Activated naive CD8-positive, alpha-beta T cell treated with anti-CD3 and anti-CD28 coated beads, Interleukin-2, amount 50 U/mL, for 24 hours (primary cell): ENCODE measurements at places on chromosomes 6 and 20.

GRCh38 chr6:167079853-167080297, 43.0 kb upstream of the CCR6 start:
- H3K4me1 ChIP-seq: peaks cover 30% of the 10 kb centered on the region
- peak overlapping the region; percentile 70 for H3K27ac ChIP-seq
- H3K36me3 ChIP-seq: no peaks in the 10 kb centered on the region
- H3K27me3 ChIP-seq: peaks cover 4% of the 10 kb centered on the region
- peak; percentile 68 for DNase-seq

DNA sequence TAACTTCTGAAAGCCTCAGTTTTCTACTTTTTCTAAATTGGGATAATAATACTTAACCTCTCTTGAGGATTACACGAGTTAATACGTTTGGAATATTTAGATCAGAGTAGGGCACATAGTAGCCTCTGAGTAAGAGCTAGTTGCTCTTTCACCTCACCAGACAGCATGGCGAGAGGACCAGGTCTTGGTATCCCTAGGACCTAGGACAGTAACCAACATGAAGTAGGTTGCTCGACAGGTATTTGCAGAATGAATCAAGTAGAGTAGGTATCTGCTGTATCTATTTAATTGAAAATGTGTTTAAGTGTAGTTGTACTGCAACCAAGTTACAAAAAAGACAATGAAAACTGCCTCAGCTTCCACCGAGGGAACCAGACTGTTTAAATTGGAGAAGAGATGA, 1.4 kb downstream of the CDC5L start:
- DNase-seq: no peak
- H3K27me3 ChIP-seq: peaks cover 3% of the 10 kb centered on the region
- peaks cover 48% of the 10 kb centered on the region for H3K36me3 ChIP-seq

DNA sequence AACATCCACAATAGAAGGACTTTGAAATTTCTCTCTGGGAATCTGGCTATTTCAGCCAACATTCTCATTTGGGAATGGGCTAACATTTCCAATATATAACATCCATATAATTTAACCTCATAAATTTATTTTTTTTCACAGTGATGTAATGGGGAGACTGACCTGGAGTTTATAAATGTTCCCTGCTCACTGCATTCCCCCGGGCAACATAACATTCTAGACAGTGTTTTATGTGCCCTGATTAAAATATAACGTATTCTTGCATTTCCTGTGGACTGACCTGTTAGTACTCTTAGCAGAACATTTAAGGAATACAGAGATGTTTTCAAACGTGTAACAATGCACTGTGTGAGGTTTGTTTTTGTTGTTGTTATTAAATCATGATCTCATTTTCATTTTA, 20.9 kb downstream of the TSHZ2 start:
- H3K27me3 ChIP-seq: no peaks in the 10 kb centered on the region
- DNase-seq: no peak

GRCh38 chr6:162798546-162799266, 70.9 kb downstream of the PACRG start:
- DNase-seq: no peak
- H3K4me3 ChIP-seq: no peak overlapping the region
- H3K36me3 ChIP-seq: no peaks in the 10 kb centered on the region
- H3K27me3 ChIP-seq: no peaks in the 10 kb centered on the region
- no peak overlapping the region for H3K27ac ChIP-seq
- peaks cover 14% of the 10 kb centered on the region for H3K4me1 ChIP-seq

GRCh38 chr20:9166153-9166780, 97.4 kb downstream of the PLCB4 start:
- no peak overlapping the region for H3K4me3 ChIP-seq
- no peak for DNase-seq
- no peaks in the 10 kb centered on the region for H3K4me1 ChIP-seq
- H3K27ac ChIP-seq: no peak overlapping the region
- H3K27me3 ChIP-seq: no peaks in the 10 kb centered on the region
- no peaks in the 10 kb centered on the region for H3K36me3 ChIP-seq

DNA sequence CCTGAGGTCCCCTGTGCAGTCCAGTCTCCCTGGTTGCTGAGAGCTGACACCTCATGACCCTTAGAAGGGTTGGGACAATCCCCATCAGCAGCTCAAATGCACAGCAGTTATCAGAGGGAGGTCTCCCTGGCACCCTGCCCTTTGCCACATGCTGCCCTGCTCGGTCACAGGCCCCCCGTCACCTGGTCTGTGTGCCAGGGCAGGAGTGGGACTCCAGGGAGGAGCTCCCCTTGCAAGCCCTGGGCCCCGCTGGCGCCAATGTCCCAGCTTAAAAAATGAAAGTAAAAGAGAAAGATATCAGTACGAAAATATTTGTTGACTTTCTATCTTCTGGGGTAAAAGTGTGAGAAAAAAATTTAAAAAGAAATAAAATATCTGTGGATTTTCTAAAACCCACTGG, 68.1 kb upstream of the SLC22A16 start:
- no peak overlapping the region for H3K27ac ChIP-seq
- H3K27me3 ChIP-seq: peaks cover 9% of the 10 kb centered on the region
- peaks cover 9% of the 10 kb centered on the region for H3K4me1 ChIP-seq

- no peak overlapping the region for H3K27ac ChIP-seq
- peaks cover 2% of the 10 kb centered on the region for H3K4me1 ChIP-seq
- no peak for DNase-seq
- no peak overlapping the region for H3K4me3 ChIP-seq
- no peaks in the 10 kb centered on the region for H3K36me3 ChIP-seq
Observed at GRCh38 chr20:62584671-62585460, 57.4 kb upstream of the SLCO4A1 start.

DNA sequence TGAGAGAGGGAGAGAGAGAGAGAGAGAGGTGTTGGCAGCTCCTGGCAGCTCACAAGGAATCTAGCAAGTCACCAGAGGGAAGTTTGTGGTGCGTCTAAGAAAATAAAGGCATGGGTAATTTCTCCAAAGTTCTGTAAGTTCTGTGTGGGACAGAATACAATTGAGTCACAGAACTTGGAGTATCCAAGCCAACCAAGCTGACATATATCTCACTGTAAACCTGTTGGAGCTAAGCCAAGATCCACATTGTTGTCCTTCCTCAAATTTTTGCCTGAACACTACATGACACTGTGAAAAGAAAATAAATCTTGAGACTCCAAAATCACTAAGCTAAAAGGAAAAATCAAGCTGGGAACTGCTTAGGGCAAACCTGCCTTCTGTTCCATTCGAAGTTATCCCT, 436.7 kb downstream of the MEI4 start:
- no peaks in the 10 kb centered on the region for H3K36me3 ChIP-seq
- no peaks in the 10 kb centered on the region for H3K27me3 ChIP-seq
- no peak overlapping the region for H3K4me3 ChIP-seq
- no peaks in the 10 kb centered on the region for H3K4me1 ChIP-seq
- no peak for DNase-seq

GRCh38 chr6:32484614-32484998, 44.9 kb downstream of the HLA-DRA start:
- no peak for DNase-seq
- H3K4me3 ChIP-seq: no peak overlapping the region
- peaks cover 3% of the 10 kb centered on the region for H3K27me3 ChIP-seq
- H3K36me3 ChIP-seq: no peaks in the 10 kb centered on the region

DNA sequence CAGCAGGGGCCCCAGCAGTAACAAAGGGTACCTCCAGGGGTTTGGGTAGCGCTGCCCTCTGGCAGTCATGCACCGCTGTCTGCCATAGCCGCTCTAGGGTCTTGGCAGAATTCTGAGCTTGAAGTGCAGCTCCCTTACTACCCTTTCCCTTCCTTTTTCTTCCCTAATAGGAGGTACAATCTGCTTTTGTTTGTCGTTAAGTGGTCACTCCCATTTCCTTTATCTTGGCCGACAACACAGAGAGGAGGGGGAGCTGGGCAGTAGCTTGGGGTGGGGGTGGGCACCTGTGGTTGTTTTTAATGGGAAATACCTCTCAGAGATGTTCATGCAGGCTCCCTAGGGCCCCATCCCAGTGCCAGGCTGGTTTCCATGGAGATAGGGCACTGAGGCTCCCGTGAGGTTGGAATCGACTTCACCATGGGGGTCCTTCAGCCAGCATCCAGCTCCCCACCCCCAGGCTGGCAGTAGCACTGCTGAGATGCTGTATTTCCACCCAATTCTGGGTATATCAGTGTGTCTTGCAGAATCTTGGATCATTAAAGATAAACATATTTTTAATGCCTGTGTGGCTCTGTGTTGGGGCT, 18.6 kb downstream of the CCDC167 start:
- no peak overlapping the region for H3K27ac ChIP-seq
- H3K36me3 ChIP-seq: peaks cover 11% of the 10 kb centered on the region
- H3K4me1 ChIP-seq: no peaks in the 10 kb centered on the region
